ENCODE measurements at places on chromosomes 6 and 20.

DNA sequence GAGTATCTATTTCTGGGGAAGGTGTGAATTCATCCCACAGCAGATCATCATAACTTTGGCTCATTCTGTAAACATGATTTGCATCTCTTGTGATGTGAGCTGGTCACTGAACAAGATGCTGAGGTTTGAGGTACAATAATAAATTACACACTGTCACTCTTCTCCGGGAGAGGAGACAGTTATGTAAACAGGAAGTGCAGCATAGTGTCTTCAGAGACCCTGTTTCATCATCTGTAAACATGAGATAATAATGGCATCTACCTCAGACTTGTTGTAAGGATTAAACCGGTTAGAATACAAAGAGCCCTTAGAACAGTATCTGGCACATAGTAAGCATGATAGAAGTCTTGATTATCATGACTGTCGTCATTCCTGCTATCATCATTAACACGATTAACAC lies 125.2 kb downstream of the TBC1D7 start:
- no peak for DNase-seq

- DNase-seq, result no peak
These were observed 63.8 kb downstream of the GMDS start for GRCh38 chr6:2181567-2181966.

- no peak for DNase-seq
These were observed at the start of gene TMEM200A for GRCh38 chr6:130365166-130366106. TMEM200A (plus strand) TSS chr6:130366017; CDS start chr6:130440423, 74,406 bp downstream.

DNA sequence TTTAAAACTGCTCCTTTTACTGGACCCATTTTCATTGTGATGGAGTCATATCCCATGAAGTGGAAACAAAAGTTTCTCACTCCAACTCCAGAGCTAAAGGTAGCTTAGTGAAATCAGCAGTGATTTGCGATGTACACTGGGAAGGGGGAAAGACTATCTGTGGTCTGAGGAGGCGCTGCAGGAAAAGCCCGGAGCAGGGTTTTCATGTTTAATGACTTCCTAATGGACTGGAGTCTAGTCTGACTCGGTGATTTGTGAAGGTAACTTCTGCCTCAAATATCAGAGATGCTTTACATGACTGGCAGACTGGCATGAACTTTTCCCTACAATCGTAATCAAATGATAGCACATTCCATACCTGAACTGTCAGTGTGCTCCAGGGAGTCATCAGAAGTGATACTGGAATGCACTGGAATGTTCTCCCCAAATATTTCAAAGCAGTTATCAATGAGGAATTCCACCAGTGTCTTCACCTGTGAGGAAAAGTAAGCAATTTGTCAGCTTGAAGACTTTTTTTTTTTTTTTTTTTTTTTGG lies 7.0 kb downstream of the TAGAP start:
- no peak for DNase-seq

DNA sequence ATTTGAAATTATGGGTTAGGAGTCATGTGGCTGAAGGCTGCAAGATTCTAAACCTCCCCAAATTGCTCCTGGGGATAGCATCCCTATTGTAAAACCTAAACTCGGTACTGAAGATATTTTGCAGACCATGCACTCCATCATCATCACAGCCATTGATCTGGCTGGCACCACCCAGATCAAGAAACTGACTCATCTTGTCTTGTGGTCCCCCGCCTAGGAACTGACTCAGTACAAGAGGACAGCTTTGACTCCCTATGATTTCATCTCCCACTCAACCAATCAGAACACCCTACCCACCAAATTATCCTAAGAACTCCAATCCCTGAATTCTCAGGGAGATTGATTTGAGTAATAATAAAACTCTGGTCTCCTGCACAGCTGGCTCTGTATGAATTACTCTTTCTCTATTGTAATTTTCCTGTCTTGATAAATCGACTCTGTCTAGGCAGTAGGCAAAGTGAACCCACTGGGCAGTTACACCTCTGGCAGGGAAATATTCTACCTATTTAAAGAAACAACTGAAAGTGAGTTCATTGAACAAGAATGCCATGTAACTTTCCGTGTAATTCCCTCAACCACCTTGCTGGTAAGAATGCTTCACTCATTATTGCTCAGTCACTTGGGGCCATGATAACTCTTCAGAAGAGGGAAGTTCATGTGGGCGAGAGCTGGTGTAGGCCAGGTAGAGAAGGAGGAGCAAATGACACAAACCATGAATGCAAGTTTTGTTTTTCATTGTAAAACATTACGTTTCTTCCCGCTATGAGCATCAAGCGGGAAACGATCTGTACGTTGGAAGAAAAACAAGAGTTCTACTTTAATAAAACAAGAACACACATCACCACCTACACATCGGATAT lies 602.9 kb upstream of the ARID1B start:
- no peak for DNase-seq

DNA sequence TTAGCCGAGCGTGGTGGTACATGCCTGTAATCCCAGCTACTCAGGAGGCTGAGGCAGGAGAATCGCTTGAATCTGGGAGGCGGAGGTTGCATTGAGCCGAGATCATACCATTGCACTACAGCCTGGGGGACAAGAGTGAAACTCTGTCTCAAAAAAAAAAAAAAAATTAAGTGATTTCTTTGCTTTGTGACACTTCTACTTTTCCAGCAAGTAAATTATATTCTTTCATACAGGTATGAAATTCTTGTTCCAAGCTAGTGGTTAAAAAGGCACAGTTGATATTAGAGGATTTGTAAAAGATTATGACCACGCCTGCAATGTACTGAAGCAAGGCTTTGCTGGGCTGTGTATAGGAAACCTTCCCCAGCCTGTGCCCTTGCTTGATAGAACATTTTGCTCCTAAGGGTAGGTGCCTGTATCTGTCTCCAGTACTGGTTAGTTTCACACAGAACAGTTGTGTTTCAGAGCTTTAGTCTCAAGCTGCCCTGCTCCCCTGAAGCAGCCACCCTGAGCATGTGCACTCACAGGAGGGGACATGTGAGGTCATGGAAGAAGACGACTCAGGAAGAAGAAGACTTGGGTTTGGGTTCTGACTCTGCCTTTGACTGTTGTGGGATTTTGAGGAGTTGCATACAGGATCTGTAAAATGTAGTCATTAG lies 10.2 kb downstream of the PTPN1 start:
- DNase-seq, result no peak

GRCh38 chr6:158031381-158032353 lies 50.0 kb downstream of the SYNJ2 start:
- peak; percentile 48 for DNase-seq

GRCh38 chr6:39440039-39440426 lies 117.5 kb upstream of the KCNK16 start:
- no peak for DNase-seq

- no peak for DNase-seq
These were observed 77.6 kb downstream of the AKAP7 start for GRCh38 chr6:131212913-131213312.

GRCh38 chr6:112149719-112150263 lies 62.4 kb downstream of the FAM229B start:
- no peak for DNase-seq

- DNase-seq, result no peak
These were observed 35.0 kb upstream of the TENT5A start for GRCh38 chr6:81787313-81788068.

Measured in KG1 (cell line).